ENCODE measurements at places on chromosomes 12 and 14.

DNA sequence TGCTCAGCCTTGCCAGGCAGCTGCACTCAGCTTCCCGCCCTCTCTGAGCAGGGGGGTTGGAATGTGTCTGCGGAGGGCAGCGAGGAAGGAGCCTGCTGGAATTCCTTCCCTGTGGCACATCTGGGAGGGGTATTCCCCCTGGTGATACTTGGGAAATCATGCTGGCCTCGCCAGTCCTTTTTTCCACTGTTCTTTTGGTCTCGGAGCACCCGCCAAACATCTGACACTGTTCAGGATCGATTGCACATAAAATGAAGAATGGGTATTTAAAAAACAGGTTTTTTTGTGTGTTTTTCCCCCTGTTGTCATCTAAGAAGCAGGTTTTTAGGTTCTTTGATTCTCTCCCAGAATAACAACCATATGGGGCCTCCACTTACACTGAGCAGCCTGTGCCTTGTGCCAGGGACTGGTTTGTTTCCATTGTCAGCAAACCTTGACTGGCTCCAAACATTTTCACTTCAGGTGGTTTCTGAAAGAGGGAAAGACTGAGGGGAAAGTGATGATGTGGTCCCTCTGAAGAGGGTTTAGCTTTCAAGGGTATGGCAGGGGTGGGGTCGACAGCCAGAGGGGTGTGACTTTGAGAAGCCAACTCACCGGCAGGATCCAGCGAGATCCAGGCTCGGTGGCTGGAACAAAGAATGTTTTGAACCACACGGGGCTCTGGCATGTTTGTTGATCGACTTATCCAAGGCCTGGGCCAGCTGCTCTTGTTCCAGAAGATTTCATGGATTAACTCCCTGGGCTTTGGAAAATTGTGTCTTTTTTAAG lies 215.1 kb downstream of the CACNA1C start:
- no peak for DNase-seq

- no peak for DNase-seq
Measured at GRCh38 chr12:15648558-15648957, 140.6 kb downstream of the EPS8 start.

GRCh38 chr12:70094467-70094866 lies 148.8 kb upstream of the CNOT2 start:
- no peak for DNase-seq

- no peak for DNase-seq
Measured at GRCh38 chr14:56100556-56100955, 17.7 kb upstream of the PELI2 start.

DNA sequence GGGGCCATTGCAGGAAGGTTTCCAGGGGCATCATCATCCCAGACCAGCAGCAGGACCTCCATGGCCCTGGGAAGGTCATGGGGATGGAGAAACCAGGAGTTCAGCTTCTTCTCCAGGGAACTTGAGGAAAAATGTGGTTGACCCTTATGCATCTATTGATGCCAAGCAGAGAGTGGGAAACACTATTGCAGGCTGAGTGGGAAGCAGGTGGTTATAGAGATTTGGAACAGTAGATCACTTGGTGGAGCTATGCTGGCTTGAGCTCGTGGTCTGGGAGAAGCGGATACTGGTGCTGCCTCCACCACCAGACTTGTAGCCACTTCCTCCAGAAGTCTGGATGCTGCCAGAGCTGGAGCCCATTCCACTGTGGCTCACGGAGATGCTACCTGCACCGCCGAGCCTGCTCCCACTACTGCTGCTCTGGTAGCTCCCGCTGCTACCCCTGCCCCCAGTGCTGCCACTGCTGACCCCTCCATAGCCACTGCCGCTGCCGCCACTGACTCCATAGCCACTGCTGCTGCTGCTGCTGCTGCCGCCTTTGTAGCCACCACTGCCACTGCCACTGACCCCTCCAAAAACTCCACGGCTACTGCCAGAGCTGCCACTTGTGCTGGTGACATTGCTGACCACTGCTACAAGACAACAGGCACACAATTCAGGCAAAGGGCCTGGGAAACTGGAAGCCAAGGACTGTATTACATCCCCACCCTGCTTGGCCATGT lies 8.5 kb downstream of the KRT76 start:
- DNase-seq: no peak

GRCh38 chr12:3604748-3605586 lies 114.0 kb downstream of the PRMT8 start:
- DNase-seq: peak; percentile 20

GRCh38 chr12:70194076-70194475 lies 49.2 kb upstream of the CNOT2 start:
- DNase-seq: no peak

DNA sequence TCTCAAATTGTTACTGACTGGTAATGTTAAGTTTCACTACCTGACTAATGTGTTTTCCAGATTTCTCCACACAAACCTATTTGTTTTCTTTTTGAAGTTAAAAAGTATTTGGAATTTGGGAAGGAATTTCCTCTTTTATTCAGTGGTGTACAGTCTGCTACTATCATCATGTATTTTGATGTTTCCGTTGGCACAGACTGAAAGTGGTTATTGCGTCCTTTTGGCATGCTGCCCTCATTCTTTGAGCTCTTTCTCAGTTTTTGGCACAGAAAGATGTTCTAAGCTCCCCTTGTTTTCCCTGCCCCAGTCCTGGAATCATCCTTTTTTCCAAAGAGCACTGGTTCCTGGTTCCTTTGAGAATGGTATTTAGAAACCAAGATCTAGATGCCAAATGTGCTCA lies 31.4 kb upstream of the RTRAF start:
- no peak for DNase-seq

- DNase-seq: peak; percentile 68
Measured at GRCh38 chr12:53208877-53209463, 1.9 kb upstream of the ITGB7 start.

- no peak for DNase-seq
Measured at GRCh38 chr14:62101189-62101588, 339.0 kb downstream of the SNAPC1 start.

Data from AML-193 (cell line).